ENCODE measurements at places on chromosomes 2 and 18.
A peak's percentile ranks its signal among the peaks of the same experiment; 100 is the strongest.

DNA sequence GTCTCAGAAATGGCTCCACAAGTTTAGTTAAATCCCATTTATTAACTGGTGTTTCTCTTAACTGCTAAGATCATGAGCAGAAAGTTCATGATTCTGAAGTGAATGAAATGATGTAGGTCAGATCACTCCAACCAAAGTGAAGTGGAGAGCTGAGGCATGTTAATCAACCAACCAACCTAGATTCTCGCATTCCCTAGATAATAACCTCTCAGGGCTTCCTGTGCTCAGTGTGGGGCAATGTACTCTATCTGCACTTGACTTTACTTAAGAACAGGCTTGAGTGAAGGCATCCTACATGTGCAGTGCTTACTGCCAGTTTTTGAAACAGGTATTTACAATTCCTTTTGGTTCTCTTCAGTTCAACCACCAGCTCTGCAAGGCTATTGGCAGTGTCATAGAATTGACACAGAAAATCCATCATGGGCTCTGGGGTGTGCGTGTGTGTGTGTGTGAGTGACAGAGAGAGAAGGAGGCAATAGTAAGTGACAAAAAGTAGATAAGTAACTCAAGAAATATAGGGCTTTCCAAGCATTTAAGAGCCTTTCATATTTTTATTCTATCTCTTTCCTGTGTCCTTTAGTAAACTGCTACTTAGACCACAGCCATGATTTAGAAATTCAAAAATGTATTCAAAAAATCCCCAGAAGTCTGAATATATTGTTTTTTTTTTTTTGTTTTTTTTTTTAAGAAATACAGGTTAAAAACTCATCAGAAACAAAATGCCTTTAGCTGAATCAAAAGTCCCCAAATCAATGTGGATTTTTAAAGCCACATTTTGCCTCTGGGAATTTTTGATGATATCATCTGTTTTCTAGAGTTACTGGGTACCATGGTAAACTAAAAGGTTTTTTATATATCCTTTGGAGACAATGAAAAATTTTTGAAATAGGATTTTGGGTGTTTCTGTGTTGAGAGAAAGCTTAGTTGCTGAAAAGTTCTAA is 28.6 kb downstream of the DOCK10 start:
- DNase-seq, result no peak

DNA sequence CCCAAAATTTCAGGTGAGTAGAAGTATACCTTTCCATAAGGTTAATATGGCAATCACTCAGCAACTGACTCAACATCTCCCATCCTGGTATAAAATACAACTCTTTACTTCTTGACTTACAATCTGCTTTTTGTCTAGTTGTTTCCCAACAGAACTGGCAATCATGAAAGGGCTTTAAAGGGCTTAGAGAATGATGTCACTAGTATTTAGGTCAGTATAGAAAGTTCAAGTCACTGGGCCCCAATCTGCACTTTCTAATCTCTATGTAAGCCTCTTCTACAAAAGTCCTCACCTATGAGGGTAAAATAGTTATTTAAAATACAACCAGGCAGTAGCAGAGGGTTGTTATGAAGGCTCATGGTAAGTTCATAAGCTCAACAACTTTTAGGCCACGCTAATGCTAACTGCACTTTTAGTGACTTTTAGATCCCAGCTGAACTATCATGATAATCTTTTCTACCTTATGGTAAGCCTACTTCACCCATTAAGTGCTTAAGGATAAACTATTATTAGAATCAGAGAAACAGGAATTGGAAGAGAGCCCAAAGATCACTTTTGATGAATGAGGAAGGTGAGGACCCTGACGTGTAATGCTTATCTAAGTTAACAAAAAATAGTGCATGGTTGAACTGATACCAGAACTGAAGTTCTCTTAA is 79.6 kb downstream of the GORASP2 start:
- no peak for DNase-seq

GRCh38 chr2:209624192-209624938 is 147.3 kb upstream of the UNC80 start:
- no peak for DNase-seq

GRCh38 chr2:191866675-191867506 is 20.0 kb upstream of the CAVIN2 start:
- DNase-seq, result peak; percentile 54

- no peak for DNase-seq
Measured at GRCh38 chr2:3667151-3667631, 9.2 kb downstream of the ALLC start.

DNA sequence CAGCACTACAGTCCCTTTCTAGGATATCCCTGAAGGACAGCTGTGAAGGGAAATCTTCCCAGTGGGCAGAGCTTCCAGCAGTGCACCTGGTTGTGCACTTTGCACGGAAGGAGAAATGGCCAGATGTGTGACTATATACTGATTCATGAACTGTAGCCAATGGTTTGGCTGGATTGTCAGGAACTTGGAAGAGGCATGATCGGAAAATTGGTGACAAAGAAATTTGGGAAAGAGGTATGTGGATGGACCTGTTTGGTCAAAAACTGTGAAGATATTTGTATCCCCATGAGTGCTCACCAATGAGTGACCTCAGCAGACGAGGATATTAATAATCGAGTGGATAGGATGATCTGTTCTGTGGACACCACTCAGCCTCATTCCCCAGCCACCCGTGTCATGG is 582.2 kb downstream of the CPS1 start:
- DNase-seq, result no peak

- no peak for DNase-seq
Measured at GRCh38 chr2:6184532-6185292, 492.5 kb downstream of the SOX11 start.

- DNase-seq, result no peak
Measured at GRCh38 chr18:8249811-8250210, 359.4 kb upstream of the RAB12 start.

- no peak for DNase-seq
Measured at GRCh38 chr2:105708697-105709096, 36.0 kb upstream of the NCK2 start.

DNA sequence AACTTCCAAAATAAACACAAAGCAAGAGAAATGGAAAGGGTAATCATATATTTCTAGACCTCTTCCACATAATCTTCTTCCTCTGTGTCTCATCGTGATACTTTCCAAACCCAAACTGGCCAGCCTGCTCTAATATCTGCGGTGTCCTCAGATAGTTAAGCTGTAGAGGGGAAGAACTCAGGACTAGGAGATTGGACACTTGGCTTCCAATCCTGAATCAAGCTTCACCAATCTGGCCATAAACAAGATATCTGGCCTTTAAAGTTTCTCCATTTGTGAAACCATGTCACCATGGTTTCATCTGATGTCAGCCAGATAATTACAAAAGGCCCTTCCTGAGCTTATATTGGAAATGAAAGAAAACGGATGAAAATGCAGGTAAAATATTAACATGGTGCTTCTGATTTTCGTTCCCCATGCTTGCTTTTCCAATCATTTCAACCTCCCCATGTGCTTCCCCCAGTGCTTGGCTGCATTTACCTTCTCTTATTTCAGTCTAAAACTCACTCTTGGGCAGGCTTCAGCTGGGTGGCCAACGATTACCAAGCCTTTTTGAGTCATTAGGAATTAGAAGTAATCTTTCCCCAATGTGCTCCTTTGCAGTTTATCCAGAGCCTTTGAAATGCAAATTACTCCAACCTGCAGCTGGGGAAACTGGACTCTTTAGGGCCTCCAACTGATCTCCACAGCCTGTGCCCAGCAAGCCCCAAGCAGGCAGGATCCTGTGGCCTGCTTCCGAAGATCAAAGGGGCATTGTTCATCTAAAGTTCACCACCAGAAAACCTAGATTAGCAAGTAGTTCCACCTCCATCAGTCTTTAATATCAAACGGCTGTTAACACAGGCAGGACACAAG is 44.5 kb upstream of the MYCN start:
- no peak for DNase-seq

DNA sequence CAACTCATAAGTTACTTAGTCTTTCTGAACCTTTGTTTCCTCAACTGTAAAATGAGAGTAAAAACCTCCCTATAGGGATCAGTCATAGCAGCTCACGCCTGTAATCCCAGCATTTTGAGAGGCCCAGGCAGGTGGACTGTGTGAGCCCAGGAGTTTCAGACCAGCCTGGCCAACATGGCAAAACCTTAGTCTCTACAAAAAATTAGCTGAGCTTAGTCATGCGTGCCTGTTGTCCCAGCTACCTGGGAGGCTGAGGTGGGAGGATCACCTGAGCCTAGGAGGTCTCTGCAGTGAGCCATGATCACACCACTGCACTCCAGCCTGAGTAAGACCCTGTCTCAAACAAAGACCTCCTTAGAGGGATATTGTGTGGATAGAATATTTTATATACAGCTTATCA is 2.3 kb downstream of the GPR155 start:
- no peak for DNase-seq

GRCh38 chr2:9695941-9696340 is 65.1 kb upstream of the YWHAQ start:
- no peak for DNase-seq

DNA sequence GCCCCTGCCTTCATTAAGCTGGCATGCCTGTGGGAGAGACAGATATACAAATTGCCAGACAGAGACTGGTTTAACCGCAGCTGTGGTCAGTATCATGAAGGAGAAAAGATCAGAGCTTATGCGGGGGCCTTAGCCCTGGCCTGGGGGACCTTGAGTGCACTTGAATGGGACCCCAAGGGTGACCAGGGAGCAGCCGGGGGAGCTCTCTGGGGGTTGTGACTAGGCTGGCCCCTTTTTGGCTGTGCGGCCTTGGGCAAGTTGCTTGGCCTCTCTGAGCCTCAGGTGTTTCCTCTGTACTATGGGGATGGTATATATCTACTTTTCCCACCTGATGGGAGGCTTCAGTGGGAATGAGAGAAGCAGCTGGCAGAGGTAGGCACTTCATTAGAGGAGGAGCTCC is 35.7 kb downstream of the INHBB start:
- DNase-seq, result no peak

- DNase-seq, result no peak
Measured at GRCh38 chr2:106020821-106021661, 173.1 kb downstream of the UXS1 start.

GRCh38 chr2:74424139-74424992 is 2.8 kb downstream of the WDR54 start:
- no peak for DNase-seq

DNA sequence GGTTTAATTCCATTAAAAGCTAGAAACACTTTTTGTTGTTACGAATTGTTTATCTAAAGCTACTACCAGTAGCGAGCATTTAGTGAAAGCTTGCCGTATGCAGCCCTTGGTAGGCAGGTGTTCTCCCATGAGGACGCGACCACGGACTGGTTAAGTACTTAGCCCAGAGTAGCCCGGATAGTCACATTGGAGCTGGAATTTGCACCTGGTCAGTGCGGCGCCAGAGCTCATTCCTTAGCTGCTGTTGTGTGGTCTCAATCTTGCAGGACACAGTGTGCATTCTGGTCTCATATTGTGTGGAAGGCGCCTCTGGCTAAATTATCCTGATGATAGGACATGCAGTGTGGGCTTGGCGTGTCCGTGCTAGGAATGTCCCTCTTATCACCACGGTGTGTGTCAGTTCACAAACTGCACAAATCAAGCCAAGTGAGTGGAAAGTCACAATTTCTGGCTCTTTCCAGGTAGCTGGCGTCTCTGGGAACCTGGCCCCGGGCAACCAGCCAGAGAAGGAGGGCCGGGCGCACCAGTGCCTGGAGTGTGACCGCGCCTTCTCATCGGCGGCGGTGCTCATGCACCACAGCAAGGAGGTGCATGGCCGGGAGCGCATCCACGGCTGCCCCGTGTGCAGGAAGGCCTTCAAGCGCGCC is 133.3 kb downstream of the ZNF236 start:
- DNase-seq, result no peak

DNA sequence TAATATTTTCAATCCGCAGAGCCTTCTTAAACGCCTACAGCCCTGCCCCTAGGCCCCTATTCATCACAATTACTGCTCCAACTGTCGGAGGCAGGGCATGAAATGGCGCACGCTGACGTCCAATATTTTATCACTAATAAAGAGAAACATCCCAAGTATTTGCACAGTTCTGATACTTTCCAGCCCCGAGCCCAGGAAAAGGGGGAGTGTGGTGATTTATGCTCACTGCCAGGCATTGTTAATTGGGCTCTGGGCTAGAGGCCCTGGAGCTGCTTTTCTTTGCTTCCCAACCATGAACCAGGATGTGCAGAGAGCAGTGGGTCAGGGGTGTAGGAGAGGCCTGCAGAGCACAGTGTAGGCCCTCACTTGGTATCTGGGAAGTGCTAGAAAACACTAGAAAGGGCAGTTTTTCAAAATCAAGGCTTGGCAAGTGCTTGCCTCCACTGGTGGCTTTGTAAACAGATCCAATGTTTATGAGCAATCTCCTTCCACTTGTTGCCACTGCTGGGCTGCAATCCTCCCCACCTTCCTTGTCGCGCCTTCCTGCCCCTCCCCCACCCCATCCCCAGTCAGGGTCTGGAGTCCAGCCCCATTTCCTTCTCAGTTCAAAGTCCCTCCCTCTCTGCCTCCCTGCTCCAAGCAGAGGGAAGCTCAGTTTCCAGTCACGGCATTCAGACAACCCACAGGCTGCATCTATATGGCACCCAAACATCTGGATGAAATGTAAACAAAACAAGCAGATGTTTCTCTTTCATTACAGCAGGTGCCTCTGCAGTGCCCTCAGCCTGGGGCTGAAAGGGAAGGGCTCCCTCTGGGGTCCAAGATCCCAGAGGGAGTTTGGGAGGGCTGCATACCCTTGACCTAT is 83.9 kb upstream of the PKDCC start:
- peak; percentile 54 for DNase-seq

DNA sequence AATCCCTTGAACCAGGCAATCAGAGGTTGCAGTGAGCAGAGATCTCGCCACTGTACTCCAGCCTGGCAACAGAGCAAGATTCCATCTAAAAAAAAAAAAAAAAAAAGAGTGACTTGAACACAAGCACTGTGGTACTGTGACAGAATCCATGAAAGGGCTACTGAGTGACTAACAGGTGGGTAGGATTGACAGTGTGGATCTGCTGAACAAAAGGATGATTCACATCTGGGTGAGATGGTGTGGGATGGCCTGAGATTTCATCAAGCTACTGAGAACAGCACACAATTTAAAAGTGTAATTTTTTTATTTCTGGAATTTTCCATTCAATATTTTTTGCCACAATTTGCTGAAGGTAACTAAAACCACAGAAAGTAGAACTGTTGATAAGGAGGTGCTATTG is 13.3 kb upstream of the SP3 start:
- DNase-seq, result no peak

- no peak for DNase-seq
Measured at GRCh38 chr2:172101821-172102390, 794 bp downstream of the DLX2 start.

- DNase-seq, result no peak
Measured at GRCh38 chr18:55100817-55101457, 141.7 kb upstream of the CCDC68 start.

- DNase-seq, result no peak
Measured at GRCh38 chr2:29519338-29519925, 402.0 kb downstream of the ALK start.

- peak; percentile 77 for DNase-seq
Measured at GRCh38 chr2:28359222-28360057, 33.2 kb upstream of the FOSL2 start.

DNA sequence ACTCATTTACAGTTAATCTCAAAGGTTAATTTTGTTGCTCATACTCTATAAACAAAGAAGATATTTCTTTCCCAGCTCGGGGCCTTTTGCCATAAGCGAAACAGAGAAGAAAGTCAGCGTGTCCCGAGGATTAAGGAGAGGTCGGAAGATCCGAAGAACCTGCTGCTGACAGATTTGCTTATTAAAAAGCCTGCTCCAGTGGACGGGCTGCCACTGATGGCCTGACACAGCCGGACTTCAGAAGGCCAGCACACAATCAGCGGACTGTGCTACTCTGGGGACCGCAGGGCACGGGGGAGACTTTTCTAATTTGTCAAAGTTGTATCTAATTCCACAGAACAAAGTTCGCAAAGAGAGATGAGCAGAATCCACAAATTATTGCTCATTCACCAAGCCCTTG is 315.4 kb downstream of the ETAA1 start:
- no peak for DNase-seq

Measured in ureter (tissue), 1 donor.